CD14-positive monocyte (primary cell): ENCODE measurements at places on chromosomes 3 and 15.

GRCh38 chr15:99429681-99430081 lies 136.1 kb upstream of the MEF2A start:
- DNase-seq, result no peak

DNA sequence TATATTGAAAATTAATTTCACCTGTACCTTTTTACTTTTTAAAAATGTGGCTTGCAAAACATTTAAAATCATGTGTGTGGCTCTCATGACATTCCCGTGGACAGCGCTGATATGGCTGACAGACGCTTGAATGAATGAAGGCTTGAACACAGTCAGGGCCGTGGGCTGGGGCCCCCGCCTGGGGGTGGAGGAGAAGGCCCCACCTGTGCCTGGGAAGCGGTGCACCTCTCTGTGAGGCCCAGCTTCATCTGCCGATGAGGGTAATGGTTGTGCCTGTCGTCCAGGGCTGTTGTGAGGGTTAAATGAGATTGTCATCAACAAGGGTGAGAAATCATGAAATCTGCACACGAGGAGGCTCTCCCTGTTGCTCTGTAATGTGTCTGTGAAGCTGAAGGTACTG lies 85.9 kb upstream of the PRR23E start:
- DNase-seq, result no peak

DNA sequence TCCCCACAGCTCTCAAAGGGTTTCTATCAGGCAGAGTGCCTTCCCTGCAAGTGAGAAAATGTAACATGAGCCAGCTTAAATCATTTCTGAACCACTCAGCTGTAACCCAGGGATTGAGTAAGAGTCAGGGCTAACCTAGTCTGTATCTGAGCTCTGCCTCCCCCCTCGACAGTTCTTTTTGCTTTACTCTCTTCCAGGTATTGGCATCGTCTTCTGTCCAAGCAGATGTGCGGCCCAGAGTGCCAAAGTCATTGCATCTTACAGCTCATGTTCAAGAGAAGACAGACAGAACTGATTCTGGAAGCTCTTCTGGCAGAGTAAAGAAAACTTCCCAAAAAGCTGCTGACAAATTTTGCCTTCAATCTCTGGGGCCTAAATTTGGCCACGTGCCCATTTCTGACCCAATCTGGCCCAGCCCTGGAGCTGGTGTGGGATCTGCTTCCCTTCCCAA lies 74.8 kb downstream of the ABHD5 start:
- DNase-seq, result no peak

GRCh38 chr15:58534556-58534955 lies 102.8 kb downstream of the LIPC start:
- no peak for DNase-seq

GRCh38 chr15:93816815-93817214 lies 414.5 kb upstream of the MCTP2 start:
- no peak for DNase-seq
